ENCODE measurements at places on chromosomes 6 and 20.

DNA sequence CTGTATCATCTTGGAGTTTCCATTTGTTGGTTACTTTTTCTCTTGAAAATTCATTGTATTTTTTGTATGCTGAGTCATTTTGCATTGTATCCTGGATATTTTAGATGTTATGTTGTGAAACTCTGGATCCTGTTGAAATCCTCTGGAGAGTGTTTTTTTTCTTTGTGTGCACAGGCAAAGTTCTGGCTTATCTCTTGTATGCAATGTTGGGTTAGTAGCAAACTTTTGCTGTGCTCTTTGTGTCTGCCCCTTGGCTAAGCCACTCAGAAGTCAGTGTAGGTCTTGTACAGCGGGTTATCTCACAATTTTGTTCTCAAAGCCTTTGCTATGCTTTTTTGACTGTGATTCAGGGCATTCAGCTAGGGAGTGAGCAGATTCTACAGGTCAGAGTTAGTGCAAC, 29.1 kb upstream of the LMBRD1 start:
- no peak for DNase-seq

DNA sequence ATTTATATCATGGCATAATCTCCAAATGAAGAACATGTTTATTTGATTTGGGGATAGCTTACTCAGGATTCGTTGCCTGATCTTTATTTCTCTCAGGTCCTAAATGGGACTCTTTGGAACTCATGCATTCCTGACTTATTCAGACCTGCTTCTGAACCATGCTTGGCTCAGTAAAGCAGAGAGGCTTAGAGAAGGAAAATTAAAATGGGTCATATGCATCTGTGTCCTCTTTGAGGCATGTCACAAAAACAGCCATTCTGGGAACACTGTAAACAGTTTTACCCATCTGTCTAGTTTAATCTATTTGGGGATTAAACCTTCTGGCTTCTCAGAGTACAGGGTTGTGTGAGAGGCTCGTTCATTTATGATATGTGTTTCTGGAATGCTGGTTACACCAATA, 1017.3 kb downstream of the KIF16B start:
- no peak for DNase-seq

DNA sequence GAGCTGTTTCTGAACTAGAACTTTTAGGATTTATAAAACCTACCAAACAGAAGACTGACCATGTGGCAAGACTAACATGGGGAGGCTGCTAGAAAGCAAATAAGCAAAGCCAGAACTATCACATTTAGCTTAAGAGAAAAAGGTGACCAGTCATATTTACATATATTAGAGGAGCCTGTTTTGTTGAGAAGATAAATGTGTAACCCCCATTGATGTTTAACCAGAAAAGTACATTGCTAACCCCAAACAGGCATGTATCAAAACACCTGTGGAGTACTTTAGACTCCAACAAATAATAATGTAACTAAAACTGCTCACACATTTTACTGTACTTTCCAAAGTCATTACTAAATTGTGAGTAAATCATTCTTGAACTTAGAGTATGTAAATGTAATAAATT, 35.0 kb downstream of the AKIRIN2 start:
- DNase-seq = no peak

GRCh38 chr20:8652396-8652795, 416.5 kb upstream of the PLCB4 start:
- DNase-seq = no peak

GRCh38 chr6:11631539-11631938, 94.0 kb downstream of the TMEM170B start:
- no peak for DNase-seq

DNA sequence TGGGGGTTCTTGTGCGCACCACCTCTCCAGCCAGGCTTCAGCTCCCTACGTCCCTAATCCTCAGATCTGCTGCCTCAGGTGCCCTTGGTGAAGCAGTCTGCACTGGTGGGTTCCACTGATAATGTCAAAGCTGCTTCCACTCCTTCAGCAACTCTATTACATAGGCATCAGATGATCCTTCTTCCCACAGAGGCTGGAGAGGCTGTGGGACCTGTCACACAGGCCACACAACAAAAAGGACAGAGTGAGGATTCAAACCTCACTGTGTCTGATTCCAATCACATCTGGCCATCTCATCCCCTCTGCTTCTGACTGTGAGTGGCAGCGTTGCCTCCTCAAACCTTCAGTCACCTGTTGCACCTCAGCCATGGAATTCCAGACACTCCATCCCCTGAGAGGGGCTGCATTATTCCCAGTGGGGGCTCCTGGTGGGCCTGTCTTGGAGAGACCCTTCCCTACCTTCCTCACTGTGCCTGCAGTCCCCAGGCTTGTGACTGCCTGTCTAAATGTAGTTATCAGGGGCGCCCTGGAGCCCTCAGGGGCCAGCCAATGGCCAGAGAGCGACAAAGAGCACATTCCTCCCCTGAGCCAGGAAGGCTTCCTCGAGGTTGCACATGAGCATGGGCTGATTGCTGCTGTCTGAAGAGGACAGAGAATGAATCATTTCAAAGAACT, 211.4 kb upstream of the ECI2 start:
- DNase-seq = no peak

- no peak for DNase-seq
These were observed 200.5 kb downstream of the PLCB4 start for GRCh38 chr20:9269280-9269971.

GRCh38 chr20:62066339-62066982, 780 bp upstream of the TAF4 start:
- peak; percentile 52 for DNase-seq

DNA sequence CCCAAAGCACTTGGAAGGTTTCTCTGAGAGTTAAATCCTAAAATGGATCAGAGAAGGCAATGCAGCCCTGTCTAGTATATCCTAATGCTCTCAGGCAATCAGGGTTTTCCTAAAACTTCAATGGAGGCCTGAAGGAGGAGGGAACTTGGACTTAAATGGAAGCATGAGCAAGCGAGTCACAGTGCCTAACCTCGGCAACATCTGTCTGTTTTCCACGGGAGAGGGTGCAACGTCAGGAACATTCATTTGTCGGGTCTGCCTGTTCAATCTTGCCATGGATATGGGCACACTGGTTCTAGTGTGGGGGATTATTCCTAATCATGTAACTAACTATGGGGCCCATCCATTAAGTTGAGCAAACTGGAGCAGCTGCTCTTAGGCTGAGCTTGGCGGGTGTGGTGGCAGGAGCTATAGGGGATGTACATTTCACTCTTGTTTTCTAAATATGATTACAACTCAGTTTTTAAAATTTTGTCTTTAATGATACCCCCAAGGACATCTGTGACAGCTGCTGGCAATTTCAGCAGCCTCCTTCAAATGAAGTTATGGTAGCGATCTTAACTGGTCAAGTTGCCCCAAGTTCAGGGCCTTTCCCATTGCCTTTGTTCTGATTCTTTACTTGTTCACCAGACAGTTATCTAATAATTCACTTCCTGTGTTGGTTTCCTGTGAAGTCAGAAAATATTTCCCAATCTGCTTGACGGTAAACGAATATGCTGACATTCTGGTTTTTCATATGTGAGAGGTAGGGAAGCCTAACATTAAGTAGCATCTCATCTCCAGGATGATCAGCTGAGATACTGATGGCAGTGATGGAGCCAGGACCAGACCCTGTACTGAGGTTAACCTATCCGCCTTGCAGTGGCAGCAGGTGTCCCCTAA, 21.6 kb downstream of the DSE start:
- no peak for DNase-seq

GRCh38 chr20:45181639-45182038, 6.9 kb downstream of the PI3 start:
- no peak for DNase-seq

- DNase-seq = no peak
These were observed 44.7 kb downstream of the MBOAT1 start for GRCh38 chr6:20167601-20168000.

DNA sequence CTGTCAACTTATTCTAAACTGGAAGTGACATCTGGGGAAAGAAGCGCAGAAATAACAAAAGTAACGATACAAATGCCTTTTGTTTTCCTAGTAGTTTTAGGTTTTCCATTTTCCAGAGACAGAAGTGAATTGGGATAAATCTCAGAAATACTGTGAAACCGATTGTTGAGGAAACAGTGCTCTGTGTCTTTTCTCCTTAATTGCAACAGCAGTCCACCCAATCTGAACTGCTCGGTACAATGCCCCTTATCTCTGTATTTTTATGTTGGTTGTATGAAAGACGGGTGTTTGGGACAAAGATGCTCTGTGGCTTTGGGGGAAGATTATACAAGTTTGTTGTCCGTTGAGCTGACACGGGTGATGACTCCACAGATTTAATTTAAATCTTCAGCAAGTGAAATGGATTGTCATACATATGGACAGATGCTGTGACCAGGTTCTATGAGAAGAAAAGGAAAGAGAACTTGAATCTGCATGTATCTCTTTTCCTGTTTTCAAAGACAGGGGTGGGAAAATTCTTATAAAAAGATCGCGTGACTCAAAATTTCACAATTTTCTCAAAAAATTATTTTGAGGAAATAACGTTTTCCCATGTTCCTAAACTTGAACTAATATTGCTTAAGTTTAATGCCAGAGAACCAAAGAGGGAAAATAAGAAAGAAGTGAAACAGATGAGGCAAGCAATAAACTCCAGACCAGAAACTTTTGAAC, 41.2 kb downstream of the SASH1 start:
- DNase-seq = no peak

All from SW 1271 (cell line).